Activated CD4-positive, alpha-beta T cell treated with anti-CD3 and anti-CD28 coated beads, Interleukin-2, amount 10 ng/mL, durations not matched to agents 7 days and 5 days (primary cell): ENCODE measurements at places on chromosomes 3 and 15. TPM values are rescaled to one million over a fixed set of nuclear protein-coding genes. Genes with fewer than 3 reads are reported as not detected.

Gene SLC27A2
- total RNA-seq, result 9.9 TPM

Gene GRAMD2A
- not detected for total RNA-seq

Gene KNG1
- total RNA-seq, result not detected

Gene NECTIN3
- total RNA-seq, result 3.9 TPM

Gene IMPDH2
- 152 TPM for total RNA-seq

Gene MFAP1
- 42.2 TPM for total RNA-seq

DNA sequence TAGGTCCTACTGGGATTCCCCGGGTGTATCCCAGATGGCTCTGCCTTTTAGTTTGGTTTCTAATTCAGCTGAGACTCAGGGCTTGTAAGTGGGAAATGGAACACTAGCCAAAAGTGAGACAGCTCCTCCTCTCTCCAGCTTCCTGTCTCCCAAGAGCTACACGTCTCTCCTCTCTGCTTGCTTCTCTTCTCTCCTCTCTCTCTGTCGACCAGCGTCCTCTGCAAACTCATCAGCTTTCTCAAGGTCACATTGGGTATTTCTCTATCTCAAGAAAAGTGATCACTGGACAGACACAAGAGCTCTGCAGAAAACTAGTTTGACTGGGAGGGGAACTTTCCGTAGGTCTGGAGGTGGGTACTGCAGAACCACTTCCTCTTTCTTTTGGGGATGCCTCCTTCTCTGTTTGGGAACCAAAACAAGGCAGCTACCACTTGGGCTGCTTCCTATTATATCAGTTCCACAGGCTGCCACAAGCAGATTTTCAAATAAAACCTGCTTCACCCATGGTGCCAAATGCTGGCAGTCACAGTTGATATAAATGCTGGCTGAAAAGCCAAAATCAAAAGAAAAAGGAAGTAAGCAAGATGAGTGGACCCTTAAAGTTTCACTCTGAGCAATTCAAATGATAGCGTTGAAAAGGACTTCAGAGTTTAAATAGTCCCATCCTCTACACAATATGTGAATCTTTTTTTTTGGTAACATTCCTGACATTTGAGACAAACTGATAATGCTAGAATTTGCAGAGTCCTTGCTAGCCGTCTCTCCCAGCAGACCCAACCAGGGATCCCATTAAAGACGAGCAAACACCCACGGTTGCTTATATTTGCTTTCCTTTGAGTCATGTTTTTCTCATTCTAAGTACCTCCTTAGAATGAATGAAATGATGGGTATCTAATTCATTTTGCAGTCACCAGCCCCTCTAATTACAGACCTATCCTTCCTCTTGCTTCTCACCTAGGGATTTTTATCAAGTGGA lies 7.2 kb upstream of the DYNC1LI1 start:
- peak; percentile 8 for DNase-seq

GRCh38 chr3:194488055-194488742 lies 1.4 kb upstream of the ATP13A3 start:
- DNase-seq, result peak; percentile 49

- no peak for DNase-seq
These were observed 505.6 kb downstream of the LPP start for GRCh38 chr3:188659449-188660090.

GRCh38 chr15:50879016-50879617 lies 29.4 kb upstream of the AP4E1 start:
- peak; percentile 35 for DNase-seq

DNA sequence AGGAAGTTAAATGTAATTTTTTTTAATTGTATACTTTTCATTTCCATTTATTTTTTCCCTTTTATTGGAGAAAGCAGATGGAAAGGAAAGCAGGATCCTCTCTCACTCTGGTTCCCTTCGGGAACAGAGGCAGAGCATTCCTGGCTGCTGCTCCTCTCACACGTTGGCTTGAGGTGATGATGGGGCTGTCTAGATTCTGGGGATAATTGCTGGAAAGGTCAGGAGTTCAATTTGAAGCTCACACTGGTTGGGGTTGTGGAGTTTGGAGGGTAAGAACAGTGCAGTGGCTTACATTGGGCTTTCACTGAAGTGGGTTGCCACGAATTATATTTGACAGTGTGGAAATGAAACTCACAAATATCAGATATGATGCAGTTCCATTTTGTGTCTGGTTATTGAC lies 57.6 kb downstream of the RARB start:
- no peak for DNase-seq

DNA sequence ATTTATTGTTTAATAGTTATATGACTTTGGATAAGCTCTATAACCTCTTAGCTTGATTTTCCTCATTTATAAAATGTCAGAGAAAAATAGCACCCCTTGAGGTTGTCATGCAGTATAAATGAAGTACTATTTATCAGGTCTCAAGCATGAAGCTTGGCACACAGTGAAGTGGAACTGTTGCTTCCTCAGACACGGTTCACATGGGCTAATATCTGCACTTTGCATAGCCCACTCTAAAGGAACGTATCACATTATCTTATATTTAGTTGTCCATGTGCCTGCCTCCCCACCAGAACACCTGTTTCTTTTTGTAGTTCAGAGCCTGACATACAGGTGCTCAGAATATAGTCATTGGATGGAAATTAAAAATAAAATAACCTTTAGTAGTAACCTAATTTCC lies 273.7 kb downstream of the SOX2 start:
- no peak for DNase-seq

GRCh38 chr3:144622845-144623244 lies 651.2 kb downstream of the DIPK2A start:
- no peak for DNase-seq
